ENCODE measurements at places on chromosomes 1 and 21.

GRCh38 chr1:51093581-51093980 is 8.4 kb upstream of the C1orf185 start:
- DNase-seq: no peak

- no peak for DNase-seq
These were observed 31.7 kb downstream of the SLC37A1 start for GRCh38 chr21:42545317-42545716.

GRCh38 chr1:20495661-20496060 is 9.7 kb upstream of the CAMK2N1 start:
- no peak for DNase-seq

- no peak for DNase-seq
These were observed 10.8 kb upstream of the PIGK start for GRCh38 chr1:77230051-77230450.

DNA sequence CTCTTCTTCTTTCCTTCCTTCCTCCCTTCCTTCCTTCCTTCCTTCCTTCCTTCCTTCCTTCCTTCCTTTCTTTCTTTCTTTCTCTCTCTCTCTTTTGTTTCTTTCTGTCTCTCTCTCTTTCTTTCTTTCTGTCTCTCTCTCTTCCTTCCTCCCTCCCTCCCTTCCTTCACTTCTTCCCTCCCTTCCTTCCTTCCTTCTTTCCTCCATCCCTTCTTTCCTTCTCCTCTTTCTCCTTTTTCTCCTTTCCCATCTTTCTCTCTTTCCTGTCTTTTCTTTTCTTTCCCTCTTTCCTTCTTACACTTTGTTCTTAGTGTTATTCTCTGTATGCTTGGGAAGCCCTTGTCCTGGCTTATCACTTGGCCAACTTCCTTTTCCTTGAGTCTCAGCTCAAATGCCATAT is 72.5 kb upstream of the MPC2 start:
- DNase-seq: no peak

- no peak for DNase-seq
These were observed 523.5 kb upstream of the ADGRL4 start for GRCh38 chr1:79530055-79530454.

GRCh38 chr21:38376235-38376634 is 119.4 kb downstream of the KCNJ15 start:
- no peak for DNase-seq

GRCh38 chr1:75861831-75862230 is 65.1 kb downstream of the MSH4 start:
- no peak for DNase-seq

DNA sequence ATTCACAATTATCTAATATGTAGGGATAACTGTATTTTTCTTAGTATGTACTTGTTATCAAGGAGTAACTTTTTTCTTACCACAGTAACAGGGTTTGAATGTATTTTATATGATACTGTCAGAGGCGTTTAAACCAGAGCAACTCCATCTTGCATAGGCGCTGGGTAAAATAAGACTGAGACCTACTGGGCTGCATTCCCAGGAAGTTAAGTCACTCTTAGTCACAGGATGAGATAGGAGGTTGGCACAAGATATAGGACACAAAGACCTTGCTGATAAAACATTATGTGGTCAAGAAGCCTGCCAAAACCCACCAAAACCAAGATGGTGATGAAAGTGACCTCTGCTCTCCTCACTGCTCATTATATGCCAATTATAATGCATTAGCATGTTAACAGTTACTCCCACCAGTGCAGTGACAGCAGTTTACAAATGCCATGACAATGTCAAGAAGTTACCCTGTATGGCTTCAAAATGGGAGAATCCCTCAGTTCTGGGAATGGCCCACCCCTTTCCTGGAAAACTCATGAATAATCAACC is 64.8 kb downstream of the RPE65 start:
- DNase-seq: no peak

DNA sequence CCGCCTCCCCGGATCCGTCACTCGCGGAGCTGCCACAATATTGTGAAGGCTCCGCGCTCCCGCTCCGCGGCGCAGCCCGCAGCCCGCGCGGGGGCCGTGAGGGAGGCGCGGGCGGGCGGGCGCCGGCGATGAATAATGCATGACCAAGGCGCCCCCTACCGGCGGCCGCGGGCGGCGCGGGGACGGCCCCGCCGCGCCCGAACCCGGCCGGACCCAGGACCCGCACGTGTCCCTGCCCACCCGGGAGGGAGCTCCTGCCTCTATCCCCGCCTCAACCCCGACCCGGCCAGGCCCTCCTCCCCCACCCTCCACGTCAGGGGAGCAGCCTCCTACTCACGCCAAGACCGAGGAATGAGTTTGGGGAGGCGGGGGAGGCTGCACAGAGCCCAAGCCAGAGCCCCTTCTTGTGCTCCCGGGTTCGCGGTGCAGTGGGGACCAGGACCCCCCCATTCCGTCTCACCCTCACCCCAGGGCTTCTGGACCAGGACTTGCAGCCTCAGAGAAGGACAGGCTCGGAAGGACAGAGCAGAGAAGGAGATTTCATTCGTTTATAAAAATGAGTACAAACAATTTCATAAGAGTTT is 70.8 kb upstream of the CASZ1 start:
- peak; percentile 36 for DNase-seq

GRCh38 chr1:184935920-184936798 is 38.1 kb downstream of the NIBAN1 start:
- DNase-seq: no peak

DNA sequence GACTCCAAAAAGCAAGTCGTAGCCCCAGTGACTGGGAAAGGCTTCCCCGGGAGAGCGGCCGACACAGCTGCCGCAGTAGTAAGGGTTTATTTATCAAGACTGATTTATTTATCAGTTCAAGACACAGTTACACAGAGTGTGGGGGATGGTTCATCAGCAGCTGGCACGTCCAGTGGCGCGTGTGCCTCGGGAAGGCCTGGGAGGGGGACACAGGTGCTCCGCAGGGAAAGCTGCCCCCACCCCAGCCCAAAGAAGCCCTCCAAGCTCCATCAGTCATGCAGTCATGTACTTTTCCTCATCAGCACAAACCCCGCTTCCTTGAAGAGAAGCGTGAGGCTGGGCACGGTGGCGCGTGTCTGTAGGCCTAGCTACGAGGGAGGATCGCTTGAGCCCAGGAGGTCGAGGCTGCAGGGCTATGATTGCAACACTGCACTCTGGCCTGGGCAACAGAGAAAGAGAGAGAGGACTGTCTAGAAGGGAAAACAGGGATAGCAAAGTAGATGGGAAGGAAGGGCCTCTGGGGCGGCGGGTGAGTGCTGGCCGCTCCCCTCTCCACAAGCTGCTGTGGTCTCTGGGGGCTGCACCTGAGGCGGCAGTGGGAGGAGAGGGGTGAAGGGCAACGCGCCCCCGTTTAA is 53.2 kb downstream of the PRKCZ start:
- DNase-seq: no peak

DNA sequence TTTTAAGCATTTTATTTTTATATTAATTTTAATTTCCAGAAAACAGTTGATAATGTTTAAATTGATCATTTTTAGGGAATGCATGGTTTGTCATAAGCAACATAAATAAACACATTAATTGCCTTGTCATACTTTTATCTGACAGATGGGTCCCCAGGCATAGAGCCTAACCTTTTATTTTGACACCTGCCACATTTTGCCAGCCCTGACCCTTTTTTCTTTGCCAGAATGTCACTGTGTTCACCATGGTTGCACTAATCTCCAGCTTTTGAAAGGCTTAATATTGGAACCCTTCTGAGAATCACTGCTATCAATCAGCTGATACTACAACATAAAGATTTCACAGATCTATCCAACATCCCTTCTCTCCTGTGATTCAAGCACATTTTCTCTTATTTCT is 56.0 kb upstream of the DPYD start:
- no peak for DNase-seq

GRCh38 chr1:230594214-230594773 is 48.0 kb upstream of the COG2 start:
- no peak for DNase-seq

DNA sequence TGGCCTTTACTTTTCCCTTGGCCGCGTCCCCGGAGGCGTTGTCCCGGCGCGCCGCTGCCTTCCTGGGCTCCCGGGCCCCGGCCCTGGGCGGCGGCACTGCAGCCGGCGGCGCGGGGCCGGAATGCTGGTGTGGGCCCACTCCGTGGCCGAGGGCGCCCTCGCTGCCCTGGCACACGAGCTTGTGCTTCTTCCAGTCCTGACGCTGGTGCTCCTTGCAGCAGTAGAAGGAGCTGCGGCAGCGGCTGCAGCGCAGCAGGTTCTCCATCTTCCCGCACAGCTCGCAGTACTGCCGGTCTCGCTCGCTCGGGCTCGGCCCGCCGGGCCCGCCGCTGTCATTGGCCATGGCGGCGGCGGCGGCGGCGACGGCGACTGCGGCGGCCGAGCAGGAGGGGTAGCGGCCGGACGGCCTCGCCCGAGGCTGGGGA is 529 bp downstream of the EGLN1 start:
- DNase-seq: no peak

GRCh38 chr1:60133848-60134247 is 60.3 kb upstream of the C1orf87 start:
- DNase-seq: no peak

DNA sequence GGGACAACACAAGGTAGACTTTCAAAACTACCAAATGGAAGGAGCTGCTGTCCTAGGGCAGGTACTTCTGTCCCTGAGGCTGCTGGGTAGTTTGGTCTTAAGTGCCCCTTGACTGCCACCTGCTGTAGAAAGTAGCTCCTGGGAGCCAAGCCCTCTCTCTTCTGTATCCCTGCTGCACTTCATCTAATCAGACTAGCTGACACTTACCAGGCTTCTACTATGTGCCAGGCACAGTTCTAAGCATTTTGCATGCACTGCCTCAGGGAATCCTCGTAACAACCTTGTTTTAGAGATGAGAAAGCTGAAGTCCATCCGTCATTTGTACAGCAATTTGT is 15.9 kb upstream of the SRSF4 start:
- DNase-seq: no peak

DNA sequence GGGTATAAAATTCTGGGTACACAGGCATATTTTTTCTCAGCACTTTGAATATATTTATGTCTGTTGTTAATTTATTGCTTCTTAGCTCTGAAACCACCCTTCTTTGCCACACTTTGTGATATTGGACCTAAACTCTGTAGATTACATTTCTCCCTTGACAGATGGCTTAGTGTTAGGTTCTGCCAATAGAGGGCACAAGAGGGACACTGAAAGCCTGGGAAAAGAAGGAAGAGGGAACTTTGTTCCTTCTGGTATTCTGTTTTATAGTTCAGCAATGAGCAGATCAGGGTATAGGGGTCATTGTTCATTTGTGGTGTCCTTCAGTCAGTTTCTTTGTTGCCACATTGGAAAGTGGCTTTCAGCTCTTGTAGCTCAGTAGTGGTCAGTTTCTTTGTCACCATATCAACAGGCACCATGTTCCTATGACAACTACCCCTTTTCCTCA is 423.5 kb upstream of the PROX1 start:
- DNase-seq: no peak

- DNase-seq: peak; percentile 4
These were observed 82.7 kb downstream of the NOS1AP start for GRCh38 chr1:162151900-162152829.
